ENCODE measurements at places on chromosomes 7 and 10.

- DNase-seq, result no peak
Observed at GRCh38 chr10:100311298-100311697, 18.7 kb downstream of the PKD2L1 start.

- DNase-seq, result no peak
Observed at GRCh38 chr7:14430926-14431325, 441.5 kb upstream of the ETV1 start.

GRCh38 chr7:11376529-11376928 lies 402.9 kb downstream of the PHF14 start:
- no peak for DNase-seq

GRCh38 chr7:26592011-26592410 lies 272.4 kb downstream of the SKAP2 start:
- no peak for DNase-seq

DNA sequence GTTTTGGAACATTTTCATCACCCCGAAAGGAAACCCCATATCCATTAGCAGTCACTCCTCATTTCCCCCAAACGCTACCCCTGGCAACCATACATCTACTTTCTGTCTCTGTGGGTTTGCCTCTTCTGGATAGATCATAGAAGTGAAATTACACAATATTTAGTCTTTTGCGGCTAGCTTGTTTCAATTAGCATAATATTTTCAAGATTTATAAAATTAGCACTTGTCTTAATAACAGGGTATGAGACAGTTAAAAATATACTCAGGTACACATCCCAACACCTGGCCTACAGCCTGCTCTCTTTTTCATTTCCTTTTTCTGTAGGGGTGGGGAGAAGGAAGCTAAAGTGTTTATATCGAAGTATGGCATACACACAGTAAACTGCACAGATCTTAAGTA lies 81.4 kb upstream of the LRGUK start:
- DNase-seq, result no peak

Data from right forelimb (tissue), 1 donor.